NCI-H2081 treated with DMSO at 0.1 percent for 48 hours (cell line): ENCODE measurements at places on chromosomes 16 and 17.

GRCh38 chr17:59798111-59798510 is 90.7 kb downstream of the VMP1 start:
- no peak for DNase-seq

DNA sequence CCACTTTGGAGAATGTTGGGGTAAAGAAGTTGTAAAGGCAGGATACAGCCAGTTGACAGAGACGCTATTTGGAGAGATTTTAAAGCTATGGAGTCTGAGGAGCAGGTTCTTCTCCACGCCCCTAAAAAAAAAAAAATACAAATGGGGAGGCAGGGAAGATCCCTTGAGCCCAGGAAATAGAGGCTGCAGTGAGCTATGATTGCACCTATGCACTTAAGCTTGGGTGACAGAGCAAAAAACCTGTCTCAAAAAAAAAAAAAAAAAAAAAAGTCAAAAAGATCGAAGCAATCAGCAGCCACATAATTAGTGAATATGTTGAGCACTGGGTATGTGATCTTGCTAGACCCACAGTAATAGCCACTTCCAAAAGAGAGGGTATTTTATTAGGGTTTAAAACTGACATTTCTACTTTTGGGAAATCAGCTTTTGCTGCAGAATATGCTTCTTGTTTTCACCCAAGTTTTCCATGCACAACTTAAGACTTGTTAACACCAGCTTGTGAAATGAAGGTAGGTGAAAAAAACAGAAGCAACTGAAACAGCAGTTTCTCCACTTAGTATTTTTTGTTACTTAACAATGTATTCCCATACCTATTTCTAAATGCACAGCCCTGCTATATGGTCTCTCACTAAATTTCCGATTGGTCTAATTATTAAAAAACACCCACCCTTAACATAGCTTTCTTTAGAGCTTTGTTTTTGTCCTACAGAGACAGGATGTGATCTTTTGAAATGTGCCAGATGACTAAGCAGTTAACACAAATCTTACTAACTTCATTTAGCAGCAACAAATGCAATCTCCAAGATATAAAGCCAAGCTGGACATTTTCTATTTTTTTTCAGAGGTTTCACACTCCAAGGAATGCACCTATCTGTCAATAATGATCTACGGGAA is 2.5 kb upstream of the ARL6IP1 start:
- DNase-seq: no peak

- DNase-seq: no peak
These were observed 393.5 kb downstream of the UTP18 start for GRCh38 chr17:51653878-51654277.

- no peak for DNase-seq
These were observed 99.5 kb downstream of the FTO start for GRCh38 chr16:53803451-53803850.

DNA sequence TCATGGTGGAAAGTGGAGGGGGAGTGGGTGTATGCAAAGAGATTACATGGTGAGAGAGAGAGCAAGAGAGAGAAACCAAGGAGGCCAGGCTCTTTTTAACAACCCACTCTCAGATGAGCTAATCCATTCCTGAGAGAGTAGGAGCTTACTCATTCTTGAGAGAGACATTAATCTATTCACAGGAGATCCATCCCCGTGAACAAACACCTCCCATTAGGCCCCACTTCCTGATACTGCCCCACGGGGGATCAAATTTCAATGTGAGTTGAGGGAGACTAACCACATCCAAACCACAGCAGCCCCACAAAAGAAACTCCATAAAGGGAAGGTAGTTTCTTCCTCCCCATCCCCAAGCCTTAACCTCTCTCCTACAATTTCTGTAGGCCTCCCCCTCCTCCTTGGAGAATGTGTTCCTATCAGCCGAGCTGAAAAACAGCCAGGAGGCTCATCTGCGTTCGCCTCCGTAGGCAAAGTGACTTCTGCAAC is 450.0 kb downstream of the NPIPA7 start:
- DNase-seq: no peak

DNA sequence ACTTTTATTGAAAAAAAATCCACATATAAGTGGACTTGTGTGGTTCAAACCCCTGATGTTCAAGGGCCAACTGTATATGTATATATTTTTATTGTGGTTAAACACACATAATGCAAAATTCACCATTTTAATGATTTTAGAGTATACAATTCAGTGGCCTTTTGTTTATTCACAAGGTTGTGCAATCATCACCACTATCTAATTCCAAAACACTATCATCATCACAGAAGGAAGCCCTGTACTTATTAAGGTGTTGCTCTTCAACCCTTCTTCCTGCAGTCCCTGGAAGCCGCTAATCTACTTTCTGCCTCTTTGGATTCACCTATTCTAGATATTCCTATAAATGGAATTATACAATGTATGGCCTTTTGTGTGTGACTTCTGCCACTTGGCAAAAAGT is 23.0 kb downstream of the MAP2K6 start:
- no peak for DNase-seq

DNA sequence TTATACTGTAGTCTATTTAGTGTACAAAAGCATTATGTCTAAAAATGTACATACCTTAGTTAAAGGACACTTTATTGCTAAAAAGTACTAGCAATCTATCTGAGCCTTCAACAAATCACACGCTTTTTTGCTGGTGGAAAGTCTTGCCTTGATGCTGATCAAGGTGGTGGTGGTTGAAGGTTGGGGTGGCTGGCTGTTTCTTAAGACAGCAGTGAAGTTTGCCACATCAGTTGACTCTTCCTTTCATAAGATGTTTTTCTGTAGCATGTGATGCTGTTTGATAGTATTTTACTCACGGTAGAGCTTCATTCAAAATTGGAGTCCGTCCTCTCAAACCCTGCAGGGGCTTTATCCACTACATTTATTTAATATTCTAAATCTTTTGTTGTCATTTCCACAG is 8.6 kb downstream of the ADGRG5 start:
- DNase-seq: no peak

DNA sequence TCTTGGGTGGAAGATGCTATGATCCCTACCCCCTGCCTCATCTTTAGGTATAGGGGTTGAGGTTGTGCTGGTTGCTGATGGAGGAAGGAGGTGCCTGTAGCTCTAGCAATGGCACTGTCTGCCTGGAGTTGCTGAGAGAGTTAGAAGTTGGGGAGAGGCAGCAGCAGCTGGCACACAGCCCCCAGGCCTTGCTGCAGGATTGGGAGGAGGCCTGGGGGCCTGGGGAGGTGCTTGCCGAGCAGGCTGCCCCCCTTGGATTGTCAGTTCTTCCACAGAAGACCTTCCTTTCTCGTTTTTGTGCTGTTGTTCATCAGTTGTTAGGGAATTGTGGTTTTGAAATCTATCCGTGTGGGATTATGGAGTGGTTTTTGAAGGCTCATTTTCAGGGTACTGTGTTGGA is 52.9 kb downstream of the SEC14L1 start:
- DNase-seq: no peak

- no peak for DNase-seq
These were observed 1.2 kb downstream of the LAT start for GRCh38 chr16:28986046-28986445.

GRCh38 chr17:79201536-79202227 is 127.1 kb downstream of the ENGASE start:
- DNase-seq: no peak

DNA sequence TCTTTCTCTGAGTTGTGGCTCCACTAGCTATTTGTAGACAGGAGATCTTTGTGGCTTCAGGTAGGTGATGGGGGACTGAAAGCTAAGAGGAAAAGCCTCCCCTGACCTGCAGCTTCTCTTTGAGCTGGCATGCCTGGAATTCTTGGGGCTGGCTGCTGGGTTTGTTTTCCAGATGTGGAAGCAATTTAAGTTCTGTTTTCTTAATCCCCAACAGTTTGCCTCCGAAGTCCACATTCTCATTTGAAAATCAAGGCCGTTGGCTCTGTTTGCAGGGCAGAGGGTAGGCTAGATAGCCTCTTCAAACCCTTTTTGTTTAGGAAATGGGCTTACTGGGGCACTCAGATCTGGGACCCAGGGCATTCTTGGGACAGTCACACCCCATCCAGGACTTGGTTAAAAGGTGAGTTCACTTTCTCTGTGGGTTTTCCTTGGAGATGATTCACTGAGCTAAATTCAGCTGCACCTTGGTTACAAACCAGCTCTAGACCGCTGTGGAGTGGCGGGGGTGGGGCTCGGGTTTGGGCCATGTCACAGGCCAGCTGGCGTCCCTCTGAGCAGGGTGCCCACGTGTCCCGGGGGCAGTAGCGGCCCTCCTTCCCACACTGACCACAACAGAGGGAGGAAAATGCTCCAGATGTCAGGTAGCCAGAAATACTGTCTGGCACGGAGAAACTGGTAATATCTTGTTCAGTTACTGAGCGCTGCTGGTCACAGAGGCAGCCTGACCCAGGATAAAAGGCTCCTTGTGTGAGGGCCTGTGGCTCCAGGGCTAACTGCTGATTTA is 108.5 kb downstream of the RAB11FIP4 start:
- DNase-seq: no peak

DNA sequence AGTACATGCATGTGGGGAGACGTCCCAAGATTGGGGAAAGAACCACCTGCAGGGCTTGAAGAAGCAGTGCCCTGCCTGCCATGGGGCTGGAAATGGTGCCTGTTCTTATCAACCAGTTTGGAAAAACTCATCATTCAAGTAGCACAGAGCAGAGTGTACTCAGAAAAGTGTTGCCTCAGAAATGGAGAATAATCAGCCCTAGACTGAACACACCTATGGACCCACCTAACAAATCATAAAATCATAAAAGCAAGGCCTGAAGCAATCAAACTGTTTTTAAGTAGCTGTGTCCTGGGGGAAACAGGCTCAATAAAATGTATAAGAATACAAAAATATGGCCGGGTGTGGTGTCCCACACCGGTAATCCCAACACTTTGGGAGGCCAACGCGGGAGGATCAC is 11.2 kb downstream of the QRICH2 start:
- no peak for DNase-seq

DNA sequence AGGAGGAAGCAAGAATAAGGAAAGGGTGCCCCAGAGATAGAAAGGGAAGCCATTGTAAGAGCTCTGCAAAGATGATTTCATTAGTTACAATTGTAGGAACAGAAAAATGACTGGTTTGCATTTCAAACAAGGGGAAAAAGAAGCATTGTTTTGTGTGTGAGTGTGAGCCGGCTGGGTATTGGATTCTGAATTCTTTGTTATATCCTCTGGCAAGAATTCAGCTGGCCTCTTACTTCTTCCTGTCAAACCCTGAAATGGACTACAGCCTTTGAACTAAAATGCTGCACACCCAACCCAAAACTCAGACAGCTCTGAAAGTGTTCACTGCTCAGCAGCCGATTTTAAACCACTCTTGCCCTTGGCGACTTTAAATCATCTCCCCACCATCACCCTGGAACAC is 461.3 kb downstream of the PMP22 start:
- DNase-seq: no peak

DNA sequence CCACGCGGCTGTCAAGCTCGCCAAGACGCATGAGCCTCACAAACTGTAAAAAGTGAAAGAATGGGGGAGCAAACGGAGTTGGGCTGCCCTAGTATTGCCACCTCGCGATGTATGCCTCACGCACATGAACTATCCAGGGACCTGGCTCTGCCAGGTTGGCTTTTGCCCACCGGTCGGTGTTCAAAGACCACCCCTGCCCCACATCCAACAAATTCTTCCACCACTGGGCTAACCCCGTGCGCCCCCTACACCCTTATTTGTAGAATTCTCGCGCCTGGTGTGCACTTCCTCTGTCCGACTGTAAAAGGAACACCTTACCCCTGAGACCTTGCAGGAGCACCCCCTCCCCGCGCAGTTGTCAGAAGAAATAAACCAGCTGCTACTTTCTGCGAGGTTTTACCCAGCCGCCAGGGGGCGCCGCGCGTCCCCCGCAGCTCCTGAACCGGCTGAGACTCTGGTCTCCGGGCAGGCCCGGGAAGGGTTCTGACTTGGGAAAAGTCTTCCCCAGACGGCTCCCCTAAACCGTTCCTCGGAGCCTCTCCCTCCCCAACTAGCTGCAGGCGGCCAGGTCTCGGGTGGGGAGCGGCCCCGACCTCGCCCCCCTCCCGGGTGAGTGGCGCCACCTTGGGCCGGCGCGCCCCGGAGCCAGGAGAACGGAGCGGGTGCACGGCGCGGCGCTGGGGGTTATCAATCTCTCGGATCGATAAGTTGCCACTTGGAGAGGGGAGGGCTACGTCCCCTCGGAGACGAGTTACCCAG is 1.7 kb upstream of the ZNF423 start:
- DNase-seq: no peak

GRCh38 chr16:466651-467050 is 41.2 kb downstream of the RAB11FIP3 start:
- DNase-seq: no peak

DNA sequence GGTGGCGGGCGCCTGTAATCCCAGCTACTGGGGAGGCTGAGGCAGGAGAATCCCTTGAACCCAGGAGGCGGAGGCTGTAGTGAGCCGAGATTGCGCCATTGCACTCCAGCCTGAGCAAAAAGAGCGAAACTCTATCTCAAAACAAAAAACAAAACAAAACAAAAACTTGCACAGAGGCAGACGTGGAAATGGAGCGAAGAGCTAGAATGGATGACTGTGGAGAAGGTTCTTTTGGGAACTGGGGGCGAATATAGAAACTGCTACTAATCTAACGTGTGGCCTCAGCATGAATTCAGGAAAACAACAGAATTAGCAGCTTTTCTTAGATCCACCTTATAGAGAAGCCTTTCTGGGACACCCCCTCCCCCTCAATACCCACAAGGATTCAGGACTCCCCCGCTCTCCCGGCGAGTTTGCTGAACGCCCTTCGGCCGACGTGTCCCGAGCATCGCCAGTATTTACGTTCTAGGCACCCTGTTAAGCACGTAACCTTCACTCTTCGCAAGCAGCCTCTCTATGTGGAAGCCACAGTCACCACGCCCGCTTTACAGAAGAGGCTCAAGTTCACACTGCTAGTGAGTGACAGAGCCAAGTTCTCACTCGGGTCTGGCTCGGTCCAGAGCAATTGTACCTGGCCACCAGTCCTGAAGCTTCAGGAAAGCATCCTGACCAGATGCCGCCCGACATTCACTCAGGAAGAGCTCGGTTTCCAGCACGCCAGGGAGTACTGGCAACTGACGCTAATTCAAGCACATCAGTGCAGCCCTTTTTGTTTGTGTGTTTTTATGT is 13.3 kb upstream of the ABR start:
- DNase-seq: no peak

DNA sequence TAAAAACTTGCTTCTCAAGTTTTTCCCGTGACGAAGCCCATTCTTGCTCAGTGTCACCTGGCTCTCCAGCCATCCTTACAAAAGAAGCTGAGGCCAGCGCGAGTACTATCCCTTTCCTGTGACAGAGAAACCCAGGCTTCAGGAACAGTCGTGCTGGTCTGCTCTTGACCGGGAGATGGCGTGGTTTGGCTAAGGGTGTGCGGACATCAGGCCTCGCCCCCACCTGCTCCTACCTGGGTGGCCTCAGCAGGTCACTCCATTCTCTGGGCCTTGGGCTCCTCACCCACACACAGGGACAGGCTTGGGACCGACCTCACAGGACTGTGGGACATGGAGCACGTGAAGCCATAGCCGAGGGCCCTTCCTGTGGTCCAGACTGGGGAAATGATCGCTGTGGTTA is 75.2 kb upstream of the CIBAR2 start:
- DNase-seq: no peak
